ENCODE measurements at places on chromosomes 3 and 15.

- DNase-seq, result no peak
Observed at GRCh38 chr3:178684881-178685590, 148.8 kb downstream of the KCNMB2 start.

DNA sequence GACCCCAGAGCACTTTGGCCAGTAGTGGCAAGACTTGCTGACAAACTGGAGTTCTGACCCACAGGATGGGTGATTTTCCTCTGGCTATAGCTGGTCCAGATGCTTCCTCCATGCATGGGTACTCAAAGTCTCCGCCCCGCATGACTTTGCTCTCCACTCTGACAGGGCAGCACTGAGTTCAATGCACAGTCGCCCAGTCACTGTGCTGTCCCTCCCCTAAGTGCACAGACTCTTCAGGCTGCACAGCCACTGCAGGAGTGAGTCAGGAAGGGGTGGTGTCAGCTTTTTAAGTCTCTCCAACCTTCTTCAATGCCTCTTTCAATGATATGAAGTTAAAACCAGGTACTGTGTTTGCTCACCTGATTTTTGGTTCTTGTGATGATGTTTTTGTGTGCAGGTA, 17.8 kb downstream of the TEX9 start:
- DNase-seq, result no peak

DNA sequence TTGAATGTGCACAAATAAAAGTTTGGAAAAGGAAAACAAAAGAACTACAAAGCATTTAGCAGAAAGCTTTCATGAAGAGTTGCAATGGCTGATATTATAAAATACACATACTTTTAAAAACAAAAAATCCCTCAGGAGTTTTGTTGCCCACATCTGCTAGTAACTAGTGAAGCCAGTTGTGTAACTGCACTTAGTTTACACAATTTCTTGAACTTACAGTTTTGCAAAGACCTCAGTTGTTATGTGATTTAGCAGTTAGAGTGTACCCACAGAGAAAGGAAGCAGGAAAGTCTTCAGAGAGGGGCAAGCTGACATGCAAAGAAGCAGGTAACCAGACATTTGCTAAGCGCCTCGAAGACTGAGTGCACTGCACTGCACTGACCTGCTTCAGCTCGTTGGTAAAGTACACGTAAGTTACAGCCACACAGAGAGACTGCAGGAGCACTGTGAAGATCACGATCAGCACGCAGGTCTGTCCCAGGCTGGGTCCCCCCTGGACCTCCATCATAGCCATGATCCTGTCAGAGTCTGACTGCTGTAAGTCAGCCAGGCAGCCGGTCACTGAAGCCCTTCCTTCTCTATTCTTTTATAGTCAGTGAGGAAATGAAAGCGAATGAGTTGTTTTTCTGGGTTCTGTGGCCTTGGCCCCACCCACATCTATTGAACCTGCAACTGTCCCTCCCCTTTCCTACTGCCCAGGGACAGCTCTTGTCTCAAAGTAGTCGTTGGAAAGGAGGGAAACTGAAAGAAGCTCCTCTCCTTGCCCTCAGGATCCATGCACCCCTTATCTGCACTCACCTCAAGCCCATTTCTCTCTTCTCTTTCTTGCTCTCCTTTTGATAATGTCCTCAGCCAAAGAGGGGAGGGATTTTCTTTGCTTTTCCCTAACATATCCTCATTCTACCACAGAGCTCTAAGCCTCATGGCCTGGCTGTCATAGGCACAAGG, at the start of gene TNFSF10:
Gene TNFSF10, minus strand, starts transcription at position 560 of the 948 bp plus-strand sequence. Its CDS starts 46 bp downstream, at position 514.
- DNase-seq, result no peak

DNA sequence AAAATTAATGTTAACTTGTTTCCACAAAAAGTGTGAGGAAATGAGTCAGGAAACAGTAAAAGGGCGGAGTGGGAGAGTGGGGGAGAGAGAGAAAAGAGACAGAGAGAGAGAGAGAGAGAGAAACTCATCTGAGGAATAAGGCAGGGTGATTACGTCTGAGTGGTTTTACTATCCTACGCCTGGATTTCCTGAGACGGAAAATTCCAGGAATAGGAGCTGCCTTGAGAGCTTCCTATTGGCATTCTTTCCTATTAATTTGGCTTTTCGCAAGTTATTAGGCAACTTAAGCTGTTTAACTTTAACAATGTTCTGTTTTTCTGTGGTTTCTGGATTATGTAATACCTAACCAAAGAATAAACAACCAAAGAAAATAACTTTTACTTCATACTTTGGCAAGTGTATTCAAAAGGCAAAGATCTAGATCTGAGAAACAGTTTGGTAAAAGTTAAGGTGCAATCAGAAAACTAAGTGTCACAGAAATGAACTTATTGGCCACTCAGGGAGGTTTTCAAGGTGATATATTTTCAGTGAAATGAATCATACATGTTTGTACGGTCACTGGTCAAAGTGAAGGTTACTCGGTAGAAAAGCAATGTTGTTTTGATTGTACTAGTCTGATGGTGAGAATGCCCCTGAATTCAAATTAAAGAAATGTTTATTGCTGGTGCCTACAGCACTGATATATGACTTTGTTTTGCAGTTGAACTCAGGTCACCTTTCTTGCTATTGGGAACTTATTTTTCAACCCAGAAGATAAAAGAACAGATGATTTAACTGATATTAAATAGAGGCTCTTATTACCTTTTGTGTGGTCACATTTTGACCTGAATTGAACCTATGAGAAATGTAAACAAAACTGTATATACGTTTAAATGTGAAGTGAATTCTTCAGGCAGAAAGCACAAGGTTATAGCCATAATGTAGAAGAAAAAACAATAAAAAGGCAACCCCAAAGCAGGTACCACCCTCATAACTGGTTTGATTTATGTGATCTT, 39.9 kb upstream of the TNFSF10 start:
- DNase-seq, result no peak

DNA sequence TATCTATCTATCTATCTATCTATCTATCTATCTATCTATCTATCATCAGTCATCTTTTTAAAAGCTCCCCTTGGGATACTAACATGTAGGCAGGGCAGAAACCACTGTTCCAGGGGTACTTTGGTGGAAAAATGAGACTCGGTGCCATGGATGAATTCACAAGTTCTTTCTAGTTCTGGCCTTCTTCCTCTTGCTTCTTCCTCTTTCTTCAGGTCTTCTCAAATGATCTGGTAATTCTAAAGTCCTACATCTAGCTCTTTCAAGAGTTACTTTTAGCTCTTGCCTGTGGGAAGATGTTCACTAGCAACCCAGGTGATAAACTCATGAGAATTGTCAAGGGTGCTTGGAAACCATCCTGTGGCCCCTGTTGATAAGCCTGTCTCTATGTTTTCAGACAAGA, 168.5 kb upstream of the TBC1D5 start:
- DNase-seq, result no peak

GRCh38 chr3:133895208-133896001, at the start of gene RAB6B:
RAB6B (minus strand) TSS chr3:133895882; CDS start chr3:133895466, 416 bp downstream.
- DNase-seq, result peak; percentile 35

DNA sequence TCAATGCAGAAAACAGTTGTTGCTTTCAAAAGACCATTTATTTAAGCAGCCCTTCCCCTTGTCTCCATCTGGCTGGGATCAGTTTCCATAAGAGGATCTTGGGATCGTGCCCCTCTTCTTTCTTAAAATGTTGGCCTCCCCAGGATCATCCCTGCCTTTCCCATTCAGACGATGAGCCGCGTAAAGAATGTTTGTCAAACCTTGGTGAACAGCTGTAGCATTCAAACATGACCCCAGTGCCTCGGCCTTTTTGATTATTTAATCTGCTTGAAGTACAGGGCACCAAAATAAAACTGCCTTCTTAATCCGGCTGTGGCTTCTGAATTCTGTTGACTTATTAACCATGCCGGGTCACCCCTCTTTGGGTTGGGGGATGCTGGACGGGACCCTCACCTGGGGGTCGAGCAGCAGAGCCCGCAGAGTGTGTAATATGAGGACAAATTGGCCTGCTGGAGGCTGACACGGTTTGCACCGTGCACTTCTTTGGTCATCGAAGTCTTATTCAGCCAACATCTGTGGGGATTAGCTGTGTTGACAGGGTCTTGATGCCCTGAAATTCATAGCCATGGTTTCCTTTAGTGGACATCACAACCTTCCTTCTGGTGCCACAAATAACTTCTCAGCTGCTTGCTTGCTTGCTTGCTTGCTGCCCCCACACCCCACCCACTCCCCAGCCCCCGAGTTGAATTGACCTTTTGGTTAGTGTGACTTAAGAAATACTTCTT, at the start of gene LRTM1:
Gene LRTM1, minus strand, starts transcription at position 14 of the 725 bp plus-strand sequence. CDS start 148 bp downstream, outside the sequence.
- no peak for DNase-seq

DNA sequence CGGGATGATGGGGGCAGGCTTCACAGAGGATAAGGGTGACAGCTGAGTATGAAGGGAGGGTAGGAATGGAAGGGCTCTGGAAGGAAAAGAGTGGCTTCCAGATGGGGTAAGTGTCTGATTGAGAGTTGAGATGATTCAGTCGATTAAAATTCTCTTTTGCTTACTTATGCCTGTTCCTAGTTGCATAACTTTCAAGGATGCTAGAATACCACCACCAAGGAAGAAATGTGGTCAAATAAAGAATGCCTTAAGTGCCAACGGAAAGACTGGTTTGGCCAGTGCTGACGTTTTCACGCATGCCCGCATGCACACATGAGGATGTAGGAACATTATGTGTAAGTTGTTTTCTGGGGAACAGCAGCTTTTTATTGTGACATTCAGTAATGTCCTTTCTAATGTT, 263.4 kb upstream of the WNT5A start:
- no peak for DNase-seq

DNA sequence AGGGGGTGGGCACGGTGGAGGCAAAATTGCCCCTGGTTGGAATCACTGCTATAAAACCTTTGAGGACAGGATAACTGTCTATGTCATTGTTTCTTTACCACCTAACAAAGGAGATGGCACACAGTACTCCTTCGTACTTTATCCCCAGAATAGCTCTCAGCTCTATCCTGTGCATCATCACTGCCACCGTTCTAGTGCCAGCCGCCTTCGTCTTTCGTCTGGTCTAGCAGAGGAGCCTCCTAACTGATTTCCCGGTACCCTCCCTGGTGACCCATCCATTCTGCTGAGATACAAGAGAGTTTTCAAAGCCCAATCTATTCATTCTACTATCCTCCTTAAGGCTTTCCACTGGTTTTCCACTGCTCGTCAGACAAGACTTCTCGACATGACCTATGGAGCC, 67.9 kb upstream of the PRICKLE2 start:
- no peak for DNase-seq

DNA sequence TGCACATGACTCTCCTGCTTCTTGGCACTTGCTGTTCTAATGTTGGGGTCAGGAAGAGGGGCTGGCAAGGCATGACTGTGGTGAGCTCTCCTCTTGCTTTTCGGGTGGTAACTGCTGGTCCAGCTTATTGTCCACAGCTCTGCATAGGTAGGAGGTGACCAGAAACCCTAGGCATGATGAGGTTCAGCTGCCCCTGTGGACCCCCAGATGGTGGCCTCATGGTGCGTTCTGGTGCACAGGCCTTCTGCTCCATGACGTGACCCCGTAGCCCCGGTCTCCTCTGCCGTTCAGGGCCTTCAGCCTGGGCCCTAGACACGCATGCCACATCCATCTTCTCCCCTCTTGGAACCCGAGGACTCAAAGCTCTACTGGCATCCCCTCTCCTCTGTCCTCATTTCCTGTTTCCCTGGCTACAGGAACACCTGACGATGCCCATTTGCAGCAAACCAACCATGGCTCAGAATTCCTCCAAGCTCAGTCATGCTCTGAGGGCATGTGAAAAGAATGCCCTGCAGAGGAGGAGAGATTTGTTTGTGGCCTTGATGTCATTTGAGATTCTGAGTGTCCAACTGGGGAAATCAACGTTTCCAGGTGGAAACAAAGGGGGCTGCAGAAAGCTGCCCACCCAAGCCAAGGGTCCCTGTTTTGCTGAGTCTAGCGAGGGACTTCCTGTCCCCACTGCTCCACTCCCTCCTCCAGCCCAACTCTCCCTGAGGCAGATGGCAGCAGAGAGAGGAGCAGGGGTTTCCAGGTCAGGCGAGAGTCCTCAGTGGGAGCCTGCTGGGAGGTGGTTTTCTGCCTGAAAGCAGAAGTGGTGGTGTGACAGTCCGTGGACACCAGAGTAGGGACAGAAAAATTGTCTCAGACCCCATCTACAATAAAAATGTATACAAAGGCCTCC, 198.7 kb upstream of the LYSMD4 start:
- DNase-seq, result no peak

DNA sequence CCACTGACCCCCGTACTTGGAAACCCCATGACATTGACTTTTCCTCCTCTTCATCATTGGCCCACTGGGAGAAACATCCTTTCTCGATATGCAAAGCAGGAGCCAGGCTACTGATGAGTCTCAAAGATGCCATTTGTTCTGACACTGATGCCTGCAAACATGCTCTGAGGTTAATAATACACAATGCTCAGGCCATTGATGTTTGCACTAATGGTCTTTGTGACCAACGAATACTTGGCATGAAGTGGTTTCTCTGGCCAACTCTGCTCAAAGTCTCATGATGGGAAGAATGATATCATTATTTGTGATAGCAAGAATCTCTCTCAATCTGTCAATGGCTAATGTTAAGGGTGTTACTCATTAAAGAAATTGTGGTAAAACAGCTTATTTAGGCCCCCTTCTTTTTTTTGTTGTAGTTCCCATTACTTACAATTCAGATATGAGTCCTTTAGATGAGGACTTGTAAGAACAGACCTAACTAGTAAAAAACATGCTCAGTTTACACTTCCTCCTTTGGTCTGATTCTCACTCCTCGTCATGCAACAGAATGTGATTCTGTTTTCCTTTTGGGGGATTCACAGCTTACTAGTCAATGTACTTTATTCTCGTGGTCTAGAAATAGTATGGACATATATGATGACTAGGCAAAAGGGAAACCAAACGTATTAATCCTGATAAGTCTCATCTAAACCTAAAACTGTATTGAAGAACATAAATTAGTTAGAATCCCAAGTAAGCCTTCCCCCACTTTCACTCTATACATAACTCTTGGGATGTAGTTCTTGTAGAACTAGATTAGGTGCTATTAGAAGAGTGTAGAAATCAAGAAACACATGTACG, 488.8 kb upstream of the DPPA4 start:
- DNase-seq, result no peak

GRCh38 chr3:140752499-140752898, 74.6 kb downstream of the TRIM42 start:
- no peak for DNase-seq

GRCh38 chr3:106542101-106542769, 673.4 kb upstream of the CBLB start:
- DNase-seq, result peak; percentile 40

GRCh38 chr3:21624524-21624923, 126.5 kb downstream of the ZNF385D start:
- no peak for DNase-seq
